ENCODE measurements at places on chromosomes 13 and 19. TPM values are rescaled to one million over a fixed set of nuclear protein-coding genes. Genes with fewer than 3 reads are reported as not detected.

Gene SIAH3
- not detected for total RNA-seq

- no peak for DNase-seq
- no peak overlapping the region for H3K4me3 ChIP-seq
- no peaks in the 10 kb centered on the region for H3K36me3 ChIP-seq
- H3K27me3 ChIP-seq: no peaks in the 10 kb centered on the region
- peak overlapping the region; percentile 85 for H3K27ac ChIP-seq
These were observed 10.8 kb downstream of the GPR183 start for GRCh38 chr13:99296398-99296797.

- H3K4me3 ChIP-seq: peak overlapping the region; percentile 77
- no peak for DNase-seq
- H3K27ac ChIP-seq: peak overlapping the region; percentile 88
- H3K27me3 ChIP-seq: no peaks in the 10 kb centered on the region
- no peaks in the 10 kb centered on the region for H3K4me1 ChIP-seq
These were observed 447 bp downstream of the NFKBIB start for GRCh38 chr19:38900202-38900629.

DNA sequence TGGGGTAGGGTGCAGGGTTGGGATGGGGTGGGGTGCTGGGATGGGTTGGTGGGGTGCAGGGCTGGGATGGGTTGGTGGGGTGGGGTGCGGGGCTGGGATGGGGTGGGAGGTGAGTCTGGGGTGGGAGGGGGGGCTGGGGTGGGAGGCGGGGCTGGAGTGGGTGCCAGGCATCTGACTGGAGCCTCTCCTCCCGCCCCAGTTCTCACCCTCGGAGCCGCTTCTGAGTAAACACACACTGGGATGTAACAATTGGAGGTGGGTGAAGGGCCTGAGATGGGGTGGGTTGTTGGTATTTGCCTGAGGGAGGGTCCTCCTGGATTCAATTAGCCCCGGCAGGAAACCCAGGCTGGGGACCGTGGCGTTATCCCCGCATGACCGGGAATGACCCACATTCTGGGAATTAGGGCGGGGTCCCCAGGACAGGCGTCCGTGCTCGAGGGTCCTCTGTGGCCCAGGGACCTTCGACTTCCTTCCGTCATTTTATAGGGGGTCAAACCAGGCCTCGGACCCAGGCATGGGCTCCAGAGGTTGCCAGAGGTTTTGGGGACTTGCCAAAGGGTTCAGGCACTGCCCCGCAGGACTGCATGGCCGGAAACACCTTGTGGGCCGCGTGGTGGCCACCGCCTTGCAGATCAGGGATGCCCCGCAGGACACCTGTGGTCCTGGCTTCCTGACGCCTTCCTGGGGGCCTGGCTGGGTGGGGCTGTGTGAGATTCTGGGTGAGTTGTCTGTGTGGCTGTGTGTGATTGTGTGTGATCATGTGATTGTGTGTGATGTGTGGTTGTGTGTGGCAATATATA lies 1.4 kb downstream of the TMPRSS9 start:
- no peak overlapping the region for H3K27ac ChIP-seq
- H3K36me3 ChIP-seq: no peaks in the 10 kb centered on the region
- H3K4me3 ChIP-seq: no peak overlapping the region
- no peaks in the 10 kb centered on the region for H3K4me1 ChIP-seq
- H3K27me3 ChIP-seq: no peaks in the 10 kb centered on the region

Gene SMIM44
- total RNA-seq: not detected

DNA sequence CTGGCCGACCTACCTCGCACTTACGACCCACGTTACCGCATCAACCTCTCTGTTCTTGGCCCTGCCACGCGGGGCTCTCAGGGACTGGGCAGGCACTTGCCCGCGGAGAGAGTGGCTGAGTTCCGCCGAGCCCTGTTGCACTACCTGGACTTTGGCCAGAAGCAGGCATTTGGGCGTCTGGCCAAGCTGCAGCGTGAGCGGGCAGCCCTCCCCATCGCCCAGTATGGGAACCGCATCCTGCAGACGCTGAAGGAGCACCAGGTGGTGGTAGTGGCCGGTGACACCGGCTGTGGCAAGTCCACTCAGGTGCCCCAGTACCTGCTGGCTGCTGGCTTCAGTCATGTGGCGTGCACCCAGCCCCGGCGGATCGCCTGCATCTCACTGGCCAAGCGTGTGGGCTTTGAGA lies 4.2 kb downstream of the DHX34 start:
- peak; percentile 80 for DNase-seq
- H3K36me3 ChIP-seq: no peaks in the 10 kb centered on the region
- H3K4me1 ChIP-seq: peaks cover 22% of the 10 kb centered on the region
- H3K27ac ChIP-seq: no peak overlapping the region

Gene KIR3DL2
- not detected for total RNA-seq

Gene ZNF177
- 1.1 TPM for total RNA-seq

Gene KLHL26
- 16.0 TPM for total RNA-seq

Gene SPACA4
- total RNA-seq: not detected

DNA sequence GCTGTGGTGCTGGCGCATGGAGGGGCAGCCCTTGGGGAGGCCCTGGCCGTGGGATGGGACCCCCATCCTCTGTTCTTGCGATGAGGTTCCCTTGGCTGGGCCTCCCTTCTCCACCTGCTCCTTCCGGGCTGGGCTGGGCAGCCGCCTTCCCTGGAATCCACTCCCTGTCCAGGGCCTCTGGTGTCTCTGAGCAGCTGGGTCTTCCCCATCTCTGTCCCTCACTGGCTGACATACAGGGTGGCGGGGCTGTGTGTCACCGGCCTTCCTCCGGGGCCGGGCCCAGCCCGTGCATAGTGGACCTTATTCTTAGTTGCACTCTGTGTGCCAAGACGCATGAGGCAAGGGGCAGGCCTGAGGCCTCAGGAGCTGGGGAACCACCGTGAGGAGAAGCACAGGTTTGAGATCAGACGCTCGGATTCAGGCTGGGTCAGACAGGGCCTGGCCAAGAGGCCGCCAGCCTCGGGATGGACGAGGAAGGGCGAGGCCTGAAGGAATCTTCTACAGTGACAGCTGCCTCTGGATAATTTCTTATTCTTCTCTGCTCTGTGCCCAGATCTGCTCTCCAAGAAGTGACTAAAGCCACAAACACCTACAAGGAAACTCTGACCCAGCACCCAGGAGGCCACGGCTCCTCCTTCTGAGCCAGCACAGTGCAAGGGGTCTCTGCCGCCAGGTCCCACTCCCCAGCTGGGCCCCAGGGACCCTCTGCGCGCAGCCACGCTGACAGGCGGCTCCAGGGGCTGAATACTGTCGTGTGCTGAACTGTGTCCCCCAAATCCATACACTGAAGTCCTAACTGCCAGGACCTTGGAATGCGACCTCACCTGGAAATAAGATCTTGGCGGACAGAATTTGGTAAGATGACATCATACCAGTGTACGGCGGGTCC lies 11.0 kb downstream of the SGTA start:
- H3K27ac ChIP-seq: no peak overlapping the region
- no peaks in the 10 kb centered on the region for H3K36me3 ChIP-seq
- H3K27me3 ChIP-seq: no peaks in the 10 kb centered on the region
- peaks cover 20% of the 10 kb centered on the region for H3K4me1 ChIP-seq
- H3K4me3 ChIP-seq: no peak overlapping the region
- DNase-seq: no peak

Gene CD22
- total RNA-seq: 207 TPM

Gene POLR2I
- total RNA-seq: 20.7 TPM

DNA sequence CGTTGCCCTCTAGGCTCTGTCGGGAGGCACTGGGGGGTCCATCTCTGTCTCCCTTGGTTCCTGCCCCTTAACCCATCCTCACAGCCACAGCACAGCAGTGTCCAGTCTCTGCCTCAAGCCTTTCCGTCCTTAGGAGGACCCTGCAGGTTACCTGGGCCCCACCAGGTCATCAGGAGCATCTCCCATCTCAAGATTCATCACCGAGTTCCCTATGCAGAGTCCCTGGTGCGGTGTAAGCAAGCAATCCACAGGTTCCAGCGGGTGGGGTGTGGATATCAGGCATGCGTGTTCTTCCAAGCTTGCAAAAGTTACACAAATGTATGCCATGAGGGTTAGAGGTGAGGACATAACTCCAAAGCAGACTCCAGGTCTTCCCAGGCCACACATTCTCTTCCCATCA lies 20.9 kb upstream of the GAS6 start:
- no peaks in the 10 kb centered on the region for H3K27me3 ChIP-seq
- H3K4me3 ChIP-seq: no peak overlapping the region
- H3K4me1 ChIP-seq: no peaks in the 10 kb centered on the region
- no peak for DNase-seq

Gene IL11
- total RNA-seq: not detected

DNA sequence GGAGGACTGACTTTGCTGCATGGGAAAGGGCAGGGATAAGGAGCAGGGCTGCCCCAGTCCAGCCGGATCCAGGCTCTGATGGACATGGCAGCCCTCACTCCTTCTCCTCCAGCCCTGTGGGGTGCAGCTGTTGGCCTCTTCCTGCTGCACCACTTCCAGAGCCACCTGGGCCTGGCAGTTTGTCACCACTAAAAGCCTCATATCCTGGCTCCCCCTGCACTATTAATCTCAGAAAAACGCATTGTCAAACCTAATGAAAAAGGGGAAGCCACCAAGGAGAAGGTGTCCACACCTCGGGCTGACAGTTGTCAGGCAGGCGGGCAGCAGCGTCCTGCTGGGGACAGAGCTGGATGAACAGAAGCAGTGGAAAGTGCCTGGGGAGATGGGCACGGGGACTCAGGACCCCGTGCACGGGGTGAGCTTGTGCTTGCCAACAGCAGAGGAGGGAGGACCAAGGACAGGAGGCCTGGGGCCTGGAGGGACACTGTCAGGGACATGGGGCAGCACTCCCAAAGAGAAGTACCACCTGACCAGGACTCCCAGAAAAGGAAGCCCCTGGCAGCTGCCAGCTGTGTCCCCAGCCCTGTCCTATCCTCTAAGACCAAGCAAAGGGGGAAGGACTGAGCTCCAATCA lies 151.1 kb upstream of the TSHZ3 start:
- H3K36me3 ChIP-seq: no peaks in the 10 kb centered on the region
- H3K4me3 ChIP-seq: no peak overlapping the region
- H3K27ac ChIP-seq: no peak overlapping the region

Gene OSCAR
- total RNA-seq: 1.7 TPM

Gene ZNF558
- total RNA-seq: 18.0 TPM

GRCh38 chr13:74966814-74967424 lies 515.0 kb downstream of the TBC1D4 start:
- H3K4me1 ChIP-seq: no peaks in the 10 kb centered on the region
- no peaks in the 10 kb centered on the region for H3K27me3 ChIP-seq
- no peak overlapping the region for H3K27ac ChIP-seq
- no peak for DNase-seq
- H3K36me3 ChIP-seq: no peaks in the 10 kb centered on the region

Gene INAFM1
- total RNA-seq: 8.4 TPM

GRCh38 chr19:14695471-14695870 lies 5.6 kb downstream of the ZNF333 start:
- no peaks in the 10 kb centered on the region for H3K4me1 ChIP-seq
- H3K4me3 ChIP-seq: no peak overlapping the region
- DNase-seq: no peak
- no peak overlapping the region for H3K27ac ChIP-seq

- no peak overlapping the region for H3K27ac ChIP-seq
- no peak overlapping the region for H3K4me3 ChIP-seq
- no peak for DNase-seq
- H3K4me1 ChIP-seq: no peaks in the 10 kb centered on the region
These were observed 5.1 kb downstream of the FGF22 start for GRCh38 chr19:644789-645188.

Gene ZFP30
- total RNA-seq: 13.1 TPM

DNA sequence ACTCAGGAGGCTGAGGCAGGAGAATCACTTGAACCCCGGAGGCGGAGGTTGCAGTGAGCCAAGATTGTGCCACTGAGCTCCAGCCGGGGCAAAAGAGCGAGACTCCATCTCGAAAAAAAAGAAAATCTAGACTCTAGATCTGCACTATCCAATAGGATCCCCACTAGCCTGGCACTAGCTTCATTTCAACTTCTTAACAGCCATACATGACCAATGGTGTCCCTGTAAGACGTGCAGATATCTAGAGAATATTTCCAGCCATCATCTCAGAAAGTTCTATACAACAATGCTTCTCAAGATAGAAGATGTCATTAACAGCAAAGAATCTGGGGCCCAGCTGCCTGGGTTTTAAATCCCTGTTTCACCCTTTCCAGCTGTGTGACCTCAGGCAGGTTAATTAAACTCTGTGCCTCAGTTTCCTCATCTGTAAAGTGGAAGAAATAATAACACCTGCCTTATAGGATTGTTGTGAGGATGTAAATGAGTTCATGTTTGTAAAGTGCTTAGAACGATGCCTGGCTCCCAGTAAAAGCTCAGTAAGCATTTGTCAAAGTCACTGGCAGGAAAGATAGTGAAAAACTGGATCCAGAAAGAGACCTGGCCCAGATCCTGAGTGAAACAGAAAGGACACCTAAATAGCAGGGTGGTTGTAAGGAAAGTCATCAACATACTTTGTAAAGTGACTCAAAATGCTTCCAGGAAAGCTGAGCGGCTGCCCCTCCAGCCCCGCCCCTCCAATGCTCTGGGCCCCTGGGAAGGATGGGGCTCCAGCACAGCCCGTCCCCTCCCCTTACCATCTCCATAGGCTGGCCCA lies 13.5 kb downstream of the WIZ start:
- no peaks in the 10 kb centered on the region for H3K27me3 ChIP-seq
- H3K4me3 ChIP-seq: no peak overlapping the region
- no peaks in the 10 kb centered on the region for H3K36me3 ChIP-seq
- no peak for DNase-seq

DNA sequence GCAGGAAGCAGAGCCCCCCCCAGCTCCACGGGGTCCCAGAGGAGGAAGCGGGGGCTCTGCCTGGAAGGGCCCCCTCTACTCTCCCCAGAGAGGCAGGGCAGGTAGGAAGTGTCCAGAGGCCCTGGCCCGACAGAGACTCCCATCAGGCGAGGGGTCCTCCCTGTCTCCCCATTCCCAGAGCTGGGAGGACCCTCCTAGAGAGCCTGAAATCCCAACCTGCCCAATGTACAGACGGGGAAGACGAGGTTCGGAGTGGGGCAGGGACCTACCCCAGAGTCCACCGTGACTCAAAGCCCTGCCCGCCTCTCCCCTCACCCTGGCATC lies 1.1 kb downstream of the TLE2 start:
- H3K27me3 ChIP-seq: no peaks in the 10 kb centered on the region
- H3K4me3 ChIP-seq: peak overlapping the region; percentile 63
- H3K27ac ChIP-seq: no peak overlapping the region
- H3K4me1 ChIP-seq: no peaks in the 10 kb centered on the region
- H3K36me3 ChIP-seq: no peaks in the 10 kb centered on the region
- DNase-seq: no peak

DNA sequence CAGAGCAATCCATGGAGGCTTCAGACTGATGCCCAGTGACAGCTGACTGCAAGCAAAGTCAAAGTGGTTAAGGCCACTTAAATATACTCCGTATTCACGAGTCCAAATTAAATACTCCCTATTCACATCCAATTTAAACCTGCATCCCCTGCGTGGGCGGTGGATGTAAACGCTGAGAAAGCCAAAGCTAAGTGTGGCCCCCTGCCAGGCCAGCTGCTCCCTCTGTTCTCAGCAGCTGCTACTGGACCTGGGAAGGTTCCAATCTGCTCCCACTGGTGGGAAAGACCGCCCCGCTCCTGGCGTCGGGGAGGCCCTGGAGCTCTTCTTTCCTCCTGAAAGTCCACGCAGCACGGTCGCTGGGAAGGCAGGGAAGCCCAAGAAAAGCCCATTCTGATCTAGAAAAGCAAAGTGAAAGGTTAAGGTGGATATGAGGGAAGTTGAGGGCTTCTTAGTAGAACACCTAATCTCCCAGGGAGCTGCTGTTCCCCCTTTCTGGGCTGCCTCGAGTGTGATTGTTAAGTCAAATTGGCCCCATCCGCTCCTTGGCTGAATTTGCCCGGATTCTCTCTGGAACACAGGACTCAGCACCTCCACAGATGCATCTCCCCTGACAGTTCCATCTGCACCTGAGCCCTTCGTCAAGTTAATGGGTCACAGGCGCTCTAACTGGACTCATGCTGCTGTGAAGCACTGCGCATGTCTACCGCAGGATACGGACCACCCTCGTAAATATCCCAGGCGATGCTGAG lies 205.5 kb downstream of the USP12 start:
- H3K4me1 ChIP-seq: peaks cover 28% of the 10 kb centered on the region
- no peak for DNase-seq
- H3K27ac ChIP-seq: no peak overlapping the region
- no peak overlapping the region for H3K4me3 ChIP-seq
- H3K36me3 ChIP-seq: no peaks in the 10 kb centered on the region

Data from Peyer's patch (tissue), 4 donors.